ENCODE measurements at places on chromosomes 2 and 18. TPM values are rescaled to one million over a fixed set of nuclear protein-coding genes. Genes with fewer than 3 reads are reported as not detected.

The FER1L5 gene
- polyA plus RNA-seq = 0.05 TPM

GRCh38 chr18:74950479-74950878 is 258.5 kb downstream of the PTGR3 start:
- peaks cover 4% of the 10 kb centered on the region for H3K4me1 ChIP-seq
- no peaks in the 10 kb centered on the region for H3K36me3 ChIP-seq
- no peak overlapping the region for H3K4me3 ChIP-seq
- H3K27ac ChIP-seq = no peak overlapping the region
- H3K27me3 ChIP-seq = no peaks in the 10 kb centered on the region

DNA sequence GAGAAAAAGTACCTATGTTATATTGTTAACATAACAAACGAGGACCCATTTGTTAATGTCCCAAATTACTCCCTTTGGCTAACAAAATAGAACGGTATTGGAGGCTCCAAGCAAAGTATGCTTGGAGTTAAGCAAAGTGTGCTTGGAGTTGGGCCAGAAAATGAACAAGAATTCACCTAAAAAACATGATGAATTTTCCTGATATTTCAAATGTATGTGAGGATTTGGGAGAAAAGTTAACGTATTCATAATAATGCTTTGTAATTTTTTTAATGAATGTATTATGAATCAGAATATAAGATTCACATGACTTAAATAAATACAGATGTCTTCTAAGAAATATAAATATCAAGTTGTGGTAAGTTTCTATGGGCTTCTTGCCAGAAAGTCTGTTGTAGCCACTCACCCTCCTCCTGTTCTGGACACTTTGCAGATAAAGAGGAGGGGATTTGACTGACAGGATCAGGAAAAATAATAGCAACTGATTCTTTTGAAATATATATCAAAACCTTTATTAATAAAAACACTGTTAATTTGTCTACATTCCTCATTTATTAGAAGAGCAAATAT is 423.7 kb upstream of the MMADHC start:
- no peak overlapping the region for H3K4me3 ChIP-seq
- no peak for DNase-seq
- H3K36me3 ChIP-seq = no peaks in the 10 kb centered on the region
- H3K27ac ChIP-seq = no peak overlapping the region
- H3K4me1 ChIP-seq = no peaks in the 10 kb centered on the region

The MAPRE3 gene
- 7.9 TPM for polyA plus RNA-seq

The RBKS gene
- polyA plus RNA-seq = 6.5 TPM

GRCh38 chr2:223580951-223581350 is 21.2 kb downstream of the SCG2 start:
- H3K4me1 ChIP-seq = no peaks in the 10 kb centered on the region
- H3K27ac ChIP-seq = no peak overlapping the region
- DNase-seq = no peak
- H3K36me3 ChIP-seq = no peaks in the 10 kb centered on the region
- H3K27me3 ChIP-seq = no peaks in the 10 kb centered on the region

The PLEK gene
- 12.3 TPM for polyA plus RNA-seq
